Sigmoid colon (tissue), 7 donors: ENCODE measurements at places on chromosomes 5 and 9. TPM values are rescaled to one million over a fixed set of nuclear protein-coding genes. Genes with fewer than 3 reads are reported as not detected.

DNA sequence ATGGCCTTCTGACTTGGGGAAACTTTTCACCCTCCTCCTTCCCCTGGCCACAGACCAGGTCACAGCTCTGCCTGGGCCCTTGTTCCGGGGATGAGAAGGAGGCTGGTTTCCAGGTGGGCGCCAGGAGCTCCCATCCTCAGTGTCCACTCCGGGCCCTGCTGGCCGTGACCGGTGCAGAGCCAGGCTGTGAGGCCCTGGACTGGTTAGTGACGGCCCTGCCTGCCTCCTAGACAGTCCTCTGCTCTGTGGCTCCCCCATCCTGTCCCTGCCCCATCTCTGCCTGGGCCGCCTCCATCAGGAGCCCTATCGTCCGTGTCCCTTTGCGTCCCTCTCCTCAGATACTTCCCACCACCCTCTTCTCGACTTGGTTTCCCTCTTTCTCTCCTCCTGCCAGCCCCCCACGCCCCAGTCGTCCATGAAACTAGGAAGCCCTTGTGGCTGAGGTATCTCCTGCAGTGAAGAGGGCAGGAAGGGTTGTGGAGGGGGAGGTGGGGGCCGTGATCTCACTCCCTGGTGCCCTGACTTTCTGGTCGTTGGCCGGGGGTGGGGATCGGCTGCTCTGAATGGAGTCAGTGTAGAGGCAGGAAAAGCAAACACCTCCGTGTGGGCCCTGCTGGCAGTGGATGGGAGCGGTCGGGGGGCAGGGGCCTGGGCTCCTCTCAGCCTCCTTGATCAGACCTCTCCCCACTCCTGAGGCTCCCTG lies 15.4 kb upstream of the CERCAM start:
- no peaks in the 10 kb centered on the region for H3K36me3 ChIP-seq
- H3K27me3 ChIP-seq, result no peaks in the 10 kb centered on the region

DNA sequence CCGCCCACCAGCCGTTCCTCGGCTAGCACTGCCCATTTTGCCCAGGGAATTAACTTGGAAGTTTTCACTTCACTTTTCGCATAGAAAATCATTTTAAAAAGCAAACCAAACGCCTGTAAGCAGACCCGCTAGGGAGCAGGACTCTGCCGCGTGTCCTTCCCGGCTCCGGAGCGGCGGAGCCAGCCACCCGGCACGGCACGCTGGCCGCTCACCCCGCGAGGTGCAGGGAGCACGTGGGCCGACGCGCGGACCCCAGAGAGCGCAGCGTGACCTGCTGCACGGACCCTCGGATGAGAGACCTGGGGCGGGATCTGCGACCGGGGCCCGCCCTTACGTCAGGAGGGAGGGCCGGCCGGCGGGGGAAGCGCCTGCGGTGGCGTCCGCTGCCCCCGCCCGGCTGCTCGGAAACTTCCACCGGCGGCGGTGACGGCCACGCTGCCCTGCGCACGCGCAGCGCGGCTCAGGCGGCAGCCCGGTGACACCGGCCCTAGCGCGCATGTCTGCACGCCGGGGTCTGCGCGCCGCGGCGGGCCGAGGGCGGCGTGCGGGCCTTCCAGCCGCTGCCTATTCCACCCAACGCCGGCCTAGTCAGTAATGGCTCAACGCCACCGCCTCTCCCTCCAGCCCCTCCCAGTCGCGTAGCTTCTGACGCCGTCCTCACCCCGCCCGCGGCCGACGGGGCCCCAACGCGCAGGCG lies 507 bp upstream of the TENT4A start:
- peak overlapping the region; percentile 98 for H3K27ac ChIP-seq
- H3K27me3 ChIP-seq, result no peaks in the 10 kb centered on the region
- no peaks in the 10 kb centered on the region for H3K36me3 ChIP-seq
- DNase-seq, result peak; percentile 98
- peak overlapping the region; percentile 74 for H3K4me3 ChIP-seq
- peaks cover 36% of the 10 kb centered on the region for H3K4me1 ChIP-seq

GRCh38 chr5:53323943-53324642 lies 156.3 kb upstream of the FST start:
- no peak overlapping the region for H3K4me3 ChIP-seq
- no peak for DNase-seq
- no peaks in the 10 kb centered on the region for H3K4me1 ChIP-seq
- no peaks in the 10 kb centered on the region for H3K27me3 ChIP-seq
- no peak overlapping the region for H3K27ac ChIP-seq

DNA sequence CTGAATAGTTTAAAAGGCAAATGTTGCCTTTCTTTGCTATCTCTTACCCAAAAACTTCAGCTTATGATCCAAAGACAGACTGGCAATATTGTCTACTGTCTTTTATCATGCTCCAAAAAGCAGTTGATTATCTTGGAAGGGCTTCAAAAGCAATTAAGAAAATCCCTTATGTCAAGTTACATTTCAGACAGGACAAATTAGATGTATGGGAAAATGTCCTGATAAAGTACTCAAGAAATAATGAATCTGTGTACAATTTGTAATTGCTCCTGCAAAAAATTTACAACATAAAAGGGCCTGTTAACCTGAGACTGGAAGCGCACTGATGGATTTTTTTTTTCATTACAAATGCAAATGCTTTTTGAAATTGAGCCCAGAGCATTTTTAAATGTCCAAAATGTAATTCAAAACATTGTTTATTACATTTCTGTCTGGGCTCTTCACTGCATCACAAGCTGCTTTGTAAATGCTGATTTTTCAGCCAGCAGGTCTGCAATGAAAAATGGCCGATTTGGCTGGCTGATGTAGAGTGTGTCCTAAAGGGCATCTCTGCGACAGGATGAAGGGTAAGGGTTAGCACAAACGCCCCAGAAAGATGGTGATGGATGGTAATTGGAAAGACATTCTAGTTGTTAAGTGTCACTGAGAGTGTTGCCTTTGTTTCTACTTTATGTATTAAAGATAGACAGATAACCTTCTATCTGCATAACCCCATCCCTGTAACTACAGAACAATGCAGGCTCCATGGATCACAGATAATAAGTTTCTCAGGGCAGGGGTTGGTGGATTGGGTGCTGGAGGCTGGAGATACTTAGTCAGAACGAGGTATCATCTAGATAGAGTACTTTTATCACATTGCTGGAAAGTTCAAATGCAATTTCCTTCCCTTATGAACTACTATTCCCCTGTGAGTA lies 27.0 kb downstream of the MAT2B start:
- no peak for DNase-seq
- H3K27ac ChIP-seq, result no peak overlapping the region
- no peak overlapping the region for H3K4me3 ChIP-seq
- no peaks in the 10 kb centered on the region for H3K27me3 ChIP-seq
- H3K4me1 ChIP-seq, result no peaks in the 10 kb centered on the region

The NUTM2G gene
- not detected for total RNA-seq

- H3K4me3 ChIP-seq, result no peak overlapping the region
- H3K27me3 ChIP-seq, result no peaks in the 10 kb centered on the region
- no peak for DNase-seq
- no peaks in the 10 kb centered on the region for H3K36me3 ChIP-seq
- no peak overlapping the region for H3K27ac ChIP-seq
- H3K4me1 ChIP-seq, result no peaks in the 10 kb centered on the region
Observed at GRCh38 chr9:99807956-99808355, 13.7 kb upstream of the NR4A3 start.

The UNC13B gene
- total RNA-seq, result 18.9 TPM

GRCh38 chr9:127634021-127634420 lies 21.9 kb downstream of the STXBP1 start:
- no peak for DNase-seq
- H3K4me1 ChIP-seq, result peaks cover 11% of the 10 kb centered on the region
- H3K27ac ChIP-seq, result peak overlapping the region; percentile 12
- H3K36me3 ChIP-seq, result no peaks in the 10 kb centered on the region
- no peak overlapping the region for H3K4me3 ChIP-seq

DNA sequence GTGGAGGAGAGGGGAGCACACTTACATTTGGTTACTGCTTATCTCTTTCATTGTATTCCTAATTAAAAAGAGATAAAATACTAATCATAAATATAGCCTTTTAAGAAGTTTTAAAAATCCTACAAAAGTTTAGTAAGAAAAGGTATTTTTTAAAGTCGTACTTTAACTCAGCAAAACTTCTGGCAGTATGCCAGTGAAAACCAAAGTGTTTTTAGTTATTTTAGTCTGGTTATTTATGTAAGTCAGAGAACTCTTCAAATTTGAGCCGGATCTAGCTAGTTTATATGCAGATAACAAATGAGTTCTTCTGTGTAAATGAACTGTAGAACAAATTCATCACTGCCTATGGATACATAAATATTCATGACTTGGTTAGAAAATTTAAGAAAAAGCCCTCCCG lies 36.5 kb upstream of the ANKDD1B start:
- no peak overlapping the region for H3K27ac ChIP-seq
- H3K4me3 ChIP-seq, result no peak overlapping the region
- H3K36me3 ChIP-seq, result peaks cover 21% of the 10 kb centered on the region
